ENCODE measurements at places on chromosomes 7 and 10.

- DNase-seq: no peak
Measured at GRCh38 chr7:156944876-156945275, 4.6 kb upstream of the NOM1 start.

DNA sequence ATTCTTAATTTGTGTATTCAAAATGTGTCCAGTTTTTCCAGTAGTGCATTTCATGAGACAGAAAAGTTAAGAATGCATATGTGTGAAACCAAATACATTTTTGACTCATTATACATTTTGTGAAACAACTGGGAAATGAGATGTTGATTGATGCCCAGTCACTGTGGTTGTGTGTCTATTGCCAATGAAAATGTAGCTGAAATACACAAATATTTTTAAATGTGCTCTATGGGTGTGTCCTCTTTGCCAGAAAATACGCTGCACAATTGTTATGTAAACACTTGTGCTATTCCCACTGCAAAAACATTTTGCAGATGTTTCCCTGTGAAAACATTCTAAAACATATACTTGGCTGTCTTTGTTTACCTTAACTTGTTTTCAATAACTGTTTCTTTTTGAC is 395.2 kb downstream of the TFEC start:
- DNase-seq: peak; percentile 29

- no peak for DNase-seq
Measured at GRCh38 chr7:138015096-138015495, 13.2 kb upstream of the CREB3L2 start.

- DNase-seq: no peak
Measured at GRCh38 chr7:96241855-96242254, 80.0 kb downstream of the SLC25A13 start.

- DNase-seq: peak; percentile 22
Measured at GRCh38 chr7:140506788-140507464, 27.6 kb upstream of the MKRN1 start.

- no peak for DNase-seq
Measured at GRCh38 chr7:129434675-129435318, 565 bp downstream of the STRIP2 start.

GRCh38 chr7:105098863-105099515 is 85.0 kb downstream of the KMT2E start:
- DNase-seq: no peak

DNA sequence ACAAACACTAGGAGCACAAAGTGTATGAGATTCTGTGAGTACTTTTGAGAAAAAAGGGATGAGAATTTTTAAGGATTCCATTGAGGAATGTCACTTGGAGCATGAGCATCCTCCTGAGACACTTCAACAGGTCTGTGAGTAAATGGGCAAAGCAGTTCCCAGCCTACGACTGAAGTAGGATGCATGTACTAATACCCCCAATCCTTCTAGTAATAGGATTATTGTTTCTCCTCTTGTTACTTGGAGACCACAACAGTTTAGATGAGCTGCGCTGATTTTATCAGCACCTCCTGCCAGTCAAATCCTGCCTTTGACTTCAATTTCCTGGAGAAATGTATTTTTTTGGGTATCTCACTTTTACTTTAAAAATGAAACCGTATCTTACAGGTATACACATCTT is 820 bp downstream of the BBS9 start:
- no peak for DNase-seq

GRCh38 chr10:58993480-58994221 is 182.8 kb upstream of the PHYHIPL start:
- DNase-seq: no peak

DNA sequence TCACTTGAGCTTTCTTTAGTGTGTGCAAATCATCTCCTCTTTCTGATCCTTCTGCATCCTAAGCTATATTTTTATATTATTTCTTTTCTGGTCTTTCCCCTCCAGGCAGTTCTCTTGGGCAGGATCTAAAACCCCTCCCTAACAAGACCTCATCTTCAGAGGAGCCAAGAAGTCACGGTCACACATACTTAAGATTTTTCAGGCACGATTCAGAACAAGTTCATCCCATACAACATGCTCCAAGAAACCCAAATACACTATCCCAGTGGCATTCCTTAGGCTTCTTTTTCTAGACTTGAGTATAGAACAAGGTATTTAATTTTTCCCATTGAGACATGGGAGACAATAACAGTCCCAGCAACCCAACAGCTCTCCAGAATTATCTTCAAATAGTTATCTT is 1251.5 kb downstream of the DNAJB9 start:
- DNase-seq: no peak

GRCh38 chr7:51665045-51665780 is 348.6 kb upstream of the COBL start:
- no peak for DNase-seq

All from fibroblast of skin of left biceps (primary cell).